ENCODE measurements at places on chromosomes 13 and 19.

- no peak for DNase-seq
Measured at GRCh38 chr19:30132343-30133075, 190.5 kb downstream of the URI1 start.

GRCh38 chr19:13827656-13828055, 32.4 kb downstream of the ZSWIM4 start:
- DNase-seq, result no peak

DNA sequence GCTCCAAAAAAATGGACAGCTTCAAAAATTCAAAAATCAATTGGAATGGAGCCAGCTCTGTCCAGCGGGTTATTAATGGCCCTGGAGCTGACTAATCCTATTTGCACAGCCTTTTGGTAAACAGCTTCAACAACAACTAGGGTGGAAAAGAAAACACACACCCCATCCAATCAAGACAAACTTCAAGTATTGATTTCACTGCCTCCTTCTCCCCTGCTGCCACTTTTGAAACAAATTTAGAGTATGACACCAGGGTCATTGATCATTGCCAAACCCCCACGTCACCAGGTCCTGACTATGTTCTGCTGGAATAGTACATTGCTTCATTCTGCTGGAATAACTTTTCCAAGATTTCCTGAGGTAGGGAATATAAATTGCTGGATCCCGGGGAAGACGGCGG, 56.8 kb upstream of the GTF3A start:
- no peak for DNase-seq

DNA sequence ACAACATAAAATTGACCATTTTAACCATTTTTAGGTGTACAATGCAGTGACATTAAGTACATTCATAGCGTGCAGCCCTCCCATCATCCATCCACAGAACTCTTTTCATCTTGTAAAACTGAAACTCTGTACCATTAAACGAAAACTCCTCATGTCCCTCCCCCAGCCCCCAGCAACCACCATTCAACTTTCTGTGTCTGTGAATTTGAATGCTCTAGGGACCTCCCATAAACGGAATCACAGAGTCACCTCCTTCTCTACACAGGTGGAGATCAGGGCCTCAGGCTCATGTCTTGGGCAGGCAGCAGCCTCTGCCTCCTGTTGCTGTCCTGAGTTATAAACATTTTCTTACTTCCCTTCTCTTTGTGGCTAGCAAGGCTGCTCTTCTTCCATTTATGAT, 7.3 kb upstream of the CCNE1 start:
- peak; percentile 4 for DNase-seq

DNA sequence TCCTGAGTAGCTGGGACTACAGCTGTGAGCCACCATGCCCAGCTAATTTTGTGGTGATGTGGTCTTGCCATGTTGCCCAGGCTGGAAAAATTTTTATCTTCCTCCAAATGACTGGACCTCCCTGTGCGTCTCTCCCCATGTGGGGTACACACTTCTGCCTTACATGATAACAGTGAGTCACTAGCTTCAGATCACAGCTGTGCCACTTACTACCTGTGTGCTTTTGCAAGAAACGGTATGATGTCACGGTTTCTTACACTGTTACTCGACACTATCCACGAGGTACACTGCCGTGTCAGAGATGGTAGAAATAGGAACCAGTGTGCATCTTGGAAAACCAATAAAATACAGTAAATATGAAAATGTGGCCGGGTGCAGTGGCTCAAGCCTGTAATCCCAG, 17.5 kb upstream of the ZNF414 start:
- no peak for DNase-seq

Measured in lower lobe of right lung (tissue), 2 donors.